ENCODE measurements at places on chromosomes 3 and 15.

DNA sequence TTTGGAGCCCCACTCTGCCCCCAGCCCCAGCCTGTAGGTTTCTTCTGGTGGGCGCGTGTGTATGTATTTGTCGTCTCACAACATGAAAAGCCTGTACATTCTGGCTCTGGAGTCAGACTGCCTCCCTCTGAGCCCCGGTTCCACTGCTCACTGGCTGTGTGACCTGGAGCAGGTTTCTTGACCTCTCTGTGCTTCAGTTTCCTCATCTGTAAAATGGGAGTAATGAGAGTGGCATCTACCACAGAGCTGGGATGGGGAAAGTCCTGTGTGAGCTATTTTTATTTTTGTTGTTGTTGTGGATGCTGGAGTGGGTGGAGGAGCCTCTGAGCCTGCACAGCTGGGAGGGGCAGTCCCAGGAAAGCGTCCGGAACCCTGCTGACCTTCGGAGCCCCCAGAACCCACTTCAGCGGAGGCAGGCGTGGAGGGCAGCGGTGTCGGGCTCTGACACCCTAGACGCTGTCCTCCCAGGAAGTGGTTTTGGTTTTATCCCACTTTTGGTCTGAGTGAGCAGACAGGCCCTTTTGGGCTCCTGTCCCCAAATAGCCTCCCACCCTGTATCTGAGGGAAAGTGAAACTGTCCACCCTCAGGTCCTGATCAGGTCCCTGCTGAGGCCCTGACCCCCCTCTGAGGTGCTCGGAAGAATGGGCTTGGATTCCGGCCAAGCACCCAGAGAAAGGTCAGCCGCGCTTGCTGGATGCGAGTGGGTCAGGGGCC lies 103.5 kb downstream of the CHSY1 start:
- no peak for DNase-seq

DNA sequence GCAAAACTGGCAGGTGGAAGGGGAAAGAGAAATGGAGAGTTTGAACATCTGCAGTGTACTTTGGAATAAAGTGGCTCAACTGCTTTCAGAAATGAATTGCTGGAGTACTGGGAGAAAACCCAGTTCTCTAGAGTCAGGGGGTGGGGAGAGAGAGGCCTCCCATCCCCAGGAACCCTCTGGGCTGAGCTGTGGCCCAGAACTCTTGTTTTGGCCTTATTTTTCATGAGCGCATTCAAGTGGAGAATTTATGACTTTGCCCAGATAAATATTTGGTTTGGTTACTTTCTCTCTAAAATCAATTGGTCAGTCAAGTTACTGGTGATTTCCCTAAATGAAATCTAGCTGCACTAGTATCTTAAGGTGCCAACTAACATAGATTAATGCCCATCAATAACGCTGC lies 28.7 kb upstream of the HACD2 start:
- DNase-seq = no peak

GRCh38 chr3:4981665-4982494 lies 2.6 kb downstream of the BHLHE40 start:
- DNase-seq = no peak

DNA sequence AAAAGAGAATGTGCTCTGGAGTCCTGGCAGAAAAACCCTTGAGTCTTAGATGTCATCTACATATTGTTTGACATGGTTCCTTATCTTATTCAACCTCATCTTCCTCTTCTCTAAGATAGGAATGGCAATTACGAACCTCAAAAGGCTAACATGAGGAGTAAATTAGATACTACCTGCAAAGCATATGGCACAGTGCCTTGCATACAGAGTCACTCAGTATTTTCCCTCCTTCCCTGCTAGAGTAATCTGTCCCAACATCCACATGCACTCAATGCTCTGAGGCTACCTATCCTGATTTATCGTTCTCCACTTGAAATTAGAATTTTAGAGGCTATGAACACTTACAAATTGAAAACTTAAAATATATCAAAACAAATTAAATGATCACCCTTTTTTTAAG lies 386.7 kb downstream of the RSL24D1 start:
- no peak for DNase-seq

- no peak for DNase-seq
Observed at GRCh38 chr15:88202231-88202630, 54.3 kb downstream of the NTRK3 start.

DNA sequence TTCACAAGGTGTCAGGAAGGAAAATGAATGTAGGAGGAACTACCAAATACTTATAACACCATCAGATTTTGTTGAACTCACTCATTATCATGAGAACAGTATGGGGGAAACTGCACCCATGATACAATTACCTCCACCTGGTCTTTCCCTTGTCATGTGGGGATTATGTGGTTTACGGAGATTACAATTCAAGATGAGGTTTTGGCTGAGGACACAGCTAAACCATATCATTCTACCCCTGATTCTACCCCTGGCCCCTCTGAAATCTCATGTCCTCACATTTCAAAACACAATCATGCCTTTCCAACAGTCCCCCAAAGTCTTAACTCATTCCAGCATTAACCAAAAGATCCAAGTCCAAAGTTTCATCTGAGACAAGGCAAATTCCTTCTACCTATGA lies 17.1 kb upstream of the PLSCR1 start:
- DNase-seq = no peak

- no peak for DNase-seq
Observed at GRCh38 chr15:69014454-69014853, at the start of gene NOX5. TSS of gene NOX5 (plus strand) at chr15:69014695. CDS start at chr15:69014736, 41 bp downstream.

DNA sequence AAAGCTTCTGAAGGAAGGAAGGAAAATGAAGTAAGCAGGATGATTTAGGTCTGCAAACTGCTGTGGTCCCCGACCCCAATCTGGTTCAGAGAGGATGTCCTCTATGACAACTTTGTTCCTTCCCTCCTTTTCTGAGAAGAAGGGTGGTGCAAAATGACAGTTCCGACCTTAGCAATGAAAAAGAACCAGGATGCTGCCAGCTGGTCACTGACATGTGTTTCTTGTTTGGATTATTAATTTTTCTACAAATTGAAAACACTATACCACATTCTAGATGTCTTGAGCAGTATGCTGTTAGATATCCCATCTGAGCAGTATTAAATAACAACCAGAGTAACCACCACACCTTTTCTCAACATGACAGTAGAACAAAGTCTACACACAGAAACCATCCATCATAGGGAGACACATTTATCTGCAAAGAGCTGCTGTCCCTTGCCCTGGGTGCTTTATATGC lies 27.5 kb downstream of the CDCP1 start:
- DNase-seq = no peak

DNA sequence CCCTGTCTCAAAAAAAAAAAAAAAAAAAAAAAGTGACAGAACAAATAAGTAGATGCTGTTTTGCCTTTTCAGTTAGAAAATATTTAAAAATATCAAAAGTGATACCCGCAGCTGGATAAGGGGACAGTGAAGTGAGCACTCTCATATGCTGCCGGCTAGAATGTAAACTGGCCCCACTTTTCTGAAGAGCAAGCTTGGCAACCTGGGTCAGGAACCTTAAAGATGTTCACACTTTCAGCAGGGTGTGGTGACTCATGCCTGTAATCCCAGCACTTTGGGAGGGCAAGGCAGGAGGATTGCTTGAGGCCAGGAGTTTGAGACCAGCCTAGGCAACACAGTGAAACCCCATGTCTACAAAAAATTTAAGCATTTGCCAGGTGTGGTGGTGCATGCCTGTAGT lies 17.4 kb downstream of the FSD2 start:
- DNase-seq = no peak

GRCh38 chr3:138806376-138807080 lies 28.2 kb downstream of the PIK3CB start:
- no peak for DNase-seq

DNA sequence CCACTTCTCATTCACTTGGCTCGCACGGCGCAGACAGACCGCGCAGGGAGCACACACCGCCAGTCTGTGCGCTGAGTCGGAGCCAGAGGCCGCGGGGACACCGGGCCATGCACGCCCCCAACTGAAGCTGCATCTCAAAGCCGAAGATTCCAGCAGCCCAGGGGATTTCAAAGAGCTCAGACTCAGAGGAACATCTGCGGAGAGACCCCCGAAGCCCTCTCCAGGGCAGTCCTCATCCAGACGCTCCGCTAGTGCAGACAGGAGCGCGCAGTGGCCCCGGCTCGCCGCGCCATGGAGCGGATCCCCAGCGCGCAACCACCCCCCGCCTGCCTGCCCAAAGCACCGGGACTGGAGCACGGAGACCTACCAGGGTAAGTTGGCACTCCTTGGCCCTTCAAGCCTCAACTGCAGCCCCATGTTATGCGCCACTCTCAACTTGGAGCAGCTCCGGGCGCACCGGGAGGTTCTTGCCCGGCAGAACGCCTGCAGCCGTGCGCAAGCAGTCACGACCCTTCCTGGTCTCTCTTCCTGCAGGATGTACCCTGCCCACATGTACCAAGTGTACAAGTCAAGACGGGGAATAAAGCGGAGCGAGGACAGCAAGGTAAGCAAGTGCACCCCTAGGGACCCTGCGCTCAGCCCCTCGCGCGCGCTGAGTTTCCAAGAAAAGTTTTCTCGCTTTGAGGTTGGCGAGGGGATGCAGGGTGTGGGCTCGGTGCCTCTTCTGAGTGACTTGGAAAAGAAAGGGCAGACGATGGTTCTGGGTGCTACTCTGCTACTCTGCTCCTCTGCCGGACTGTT lies at the start of gene BHLHE40:
BHLHE40 (plus strand) TSS at position 10 of the 801 bp plus-strand sequence; CDS start at position 292, 282 bp downstream.
- DNase-seq = no peak

- DNase-seq = no peak
Observed at GRCh38 chr15:51368751-51369450, 27.4 kb downstream of the GLDN start.

GRCh38 chr3:171157286-171157685 lies 130.8 kb upstream of the SLC2A2 start:
- DNase-seq = peak; percentile 16
